Activated CD4-positive, alpha-beta T cell treated with anti-CD3 and anti-CD28 coated beads for 36 hours (primary cell): ENCODE measurements at places on chromosomes 4 and X. TPM values are rescaled to one million over a fixed set of nuclear protein-coding genes. Genes with fewer than 3 reads are reported as not detected.

ARMCX2 gene
- 13.6 TPM for total RNA-seq

TSC22D3 gene
- total RNA-seq: 23.3 TPM

FAM120C gene
- 6.6 TPM for total RNA-seq

STBD1 gene
- 0.14 TPM for total RNA-seq

TLR3 gene
- not detected for total RNA-seq
